ENCODE measurements at places on chromosomes 16 and 17. TPM values are rescaled to one million over a fixed set of nuclear protein-coding genes. Genes with fewer than 3 reads are reported as not detected.

The NPTX1 gene
- 30.4 TPM for total RNA-seq

The TENT4B gene
- total RNA-seq: 18.5 TPM

The CCDC154 gene
- 1.3 TPM for total RNA-seq

The SLC38A7 gene
- 10.8 TPM for total RNA-seq

The MPP2 gene
- 0.83 TPM for total RNA-seq

The HNF1B gene
- 2.9 TPM for total RNA-seq

The CDRT15 gene
- not detected for total RNA-seq

The SOX8 gene
- 0.92 TPM for total RNA-seq

The SLFN14 gene
- total RNA-seq: 0.07 TPM

The ANKRD40CL gene
- not detected for total RNA-seq

The CLEC10A gene
- total RNA-seq: not detected

The AKTIP gene
- 18.7 TPM for total RNA-seq

The OR1G1 gene
- total RNA-seq: not detected
